ENCODE measurements at places on chromosomes 13 and 19. TPM values are rescaled to one million over a fixed set of nuclear protein-coding genes. Genes with fewer than 3 reads are reported as not detected.

CEACAM3 gene
- not detected for total RNA-seq

TUBGCP3 gene
- 33.6 TPM for total RNA-seq

HCST gene
- total RNA-seq: not detected

CPAMD8 gene
- total RNA-seq: 11.8 TPM

- DNase-seq: no peak
Measured at GRCh38 chr19:50962245-50962644, 7.1 kb downstream of the KLK6 start.

- DNase-seq: no peak
Measured at GRCh38 chr13:49517461-49517860, 21.7 kb downstream of the PHF11 start.

DNA sequence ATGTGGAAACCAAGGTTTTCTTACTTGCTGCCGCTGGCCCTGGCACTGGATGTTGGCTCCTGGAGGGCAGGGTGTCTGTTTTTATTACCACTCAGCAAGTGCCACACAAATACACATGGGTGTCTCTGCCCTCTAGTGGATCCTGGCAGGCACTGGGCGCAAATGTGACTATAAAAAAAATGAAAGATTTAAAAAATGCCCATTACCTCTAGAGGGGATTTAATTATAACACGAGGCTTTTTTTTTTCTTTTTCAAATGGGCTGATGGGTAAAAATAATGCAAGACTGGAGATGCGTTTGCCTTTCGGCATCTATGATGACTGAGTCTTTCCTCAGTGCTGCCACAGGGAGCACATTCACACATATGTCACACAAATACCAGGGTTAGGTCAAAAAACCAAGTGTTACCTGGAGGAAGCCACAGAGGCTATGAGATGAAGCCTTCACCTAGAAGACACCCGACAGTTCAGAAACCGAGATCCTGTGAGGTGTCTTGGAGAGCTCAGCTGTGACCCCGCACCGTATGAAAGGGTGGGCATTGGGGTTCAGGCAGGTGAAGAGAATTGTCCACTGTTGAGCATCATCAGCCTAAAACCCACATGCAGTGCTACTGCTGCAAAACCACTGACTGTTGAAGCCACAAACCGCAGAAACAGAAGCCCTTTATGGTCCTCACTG, 25.7 kb downstream of the CHAMP1 start:
- no peak for DNase-seq

DNA sequence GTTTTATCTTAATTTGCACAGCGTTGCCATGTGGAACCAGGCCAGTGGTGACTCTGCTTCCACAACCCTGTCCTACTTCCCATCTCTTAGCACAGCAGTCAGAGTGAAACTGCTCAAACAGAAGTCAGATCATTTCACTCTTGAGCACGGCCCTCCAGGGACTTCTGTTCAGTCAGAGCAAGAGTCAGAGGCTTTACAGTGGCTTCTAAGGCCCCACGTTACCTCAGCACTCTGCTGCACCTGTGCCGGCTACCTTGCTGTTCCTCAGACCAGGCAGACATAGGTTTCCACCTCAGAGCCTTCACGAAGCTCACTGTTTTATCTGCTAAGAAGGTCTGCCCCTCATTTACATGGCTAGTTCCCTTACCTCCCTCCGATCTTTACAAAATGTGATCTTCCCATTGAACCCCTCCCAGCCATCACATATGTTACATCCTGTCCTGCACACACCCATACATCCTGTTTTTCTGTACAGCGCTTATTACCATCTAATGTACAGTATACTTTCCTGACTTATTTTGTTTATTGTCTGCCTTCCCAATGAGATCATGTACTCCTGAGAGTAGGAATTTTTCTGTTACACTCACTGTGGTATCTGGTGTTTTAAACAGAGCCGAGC, 41.6 kb downstream of the TM9SF2 start:
- DNase-seq: no peak

- DNase-seq: no peak
Measured at GRCh38 chr13:39315796-39316195, 277.5 kb downstream of the NHLRC3 start.

DNA sequence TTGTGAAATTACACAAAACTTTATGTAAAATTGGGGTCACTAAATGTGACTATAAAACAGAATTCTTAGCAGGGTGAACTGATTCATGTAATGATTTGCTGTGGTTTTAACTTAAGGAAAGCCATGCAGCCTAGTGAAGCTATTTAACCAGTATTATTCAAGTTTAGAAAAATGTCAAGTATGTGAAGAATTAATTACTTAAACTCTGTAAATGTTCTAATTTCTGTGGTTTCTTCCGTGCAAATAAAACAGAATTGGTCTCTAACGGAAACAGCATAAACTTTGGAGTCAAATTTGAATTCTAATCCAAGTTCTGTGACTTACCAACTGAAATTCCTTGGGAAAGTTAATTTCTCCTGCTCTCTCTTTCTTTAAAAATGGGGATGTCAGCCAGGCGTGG, 13.3 kb downstream of the CDC16 start:
- no peak for DNase-seq

- no peak for DNase-seq
Measured at GRCh38 chr13:88461272-88462009, 790.3 kb downstream of the SLITRK5 start.

GRCh38 chr19:32336259-32337083, 8.9 kb upstream of the ZNF507 start:
- DNase-seq: no peak

GRCh38 chr13:25699600-25699999, 327.8 kb downstream of the ATP8A2 start:
- no peak for DNase-seq

GRCh38 chr19:45010306-45010705, 9.0 kb downstream of the RELB start:
- DNase-seq: no peak

- DNase-seq: no peak
Measured at GRCh38 chr13:41941174-41941573, 19.7 kb downstream of the VWA8 start.
